Diencephalon (tissue), 1 donor: ENCODE measurements at places on chromosomes 7 and 10. TPM values are rescaled to one million over a fixed set of nuclear protein-coding genes. Genes with fewer than 3 reads are reported as not detected.

The MOGAT3 gene
- not detected for total RNA-seq

The MMP21 gene
- 0.46 TPM for total RNA-seq

The CNTNAP2 gene
- 228 TPM for total RNA-seq

The SUV39H2 gene
- total RNA-seq = 27.9 TPM

The AVPI1 gene
- total RNA-seq = 4.2 TPM

The PCLO gene
- 77.5 TPM for total RNA-seq

The ASIC3 gene
- 1.4 TPM for total RNA-seq

The OGDHL gene
- total RNA-seq = 23.1 TPM
